ENCODE measurements at places on chromosomes 7 and 10.

GRCh38 chr7:113128031-113128430 lies 9.7 kb upstream of the SMIM30 start:
- DNase-seq = no peak

DNA sequence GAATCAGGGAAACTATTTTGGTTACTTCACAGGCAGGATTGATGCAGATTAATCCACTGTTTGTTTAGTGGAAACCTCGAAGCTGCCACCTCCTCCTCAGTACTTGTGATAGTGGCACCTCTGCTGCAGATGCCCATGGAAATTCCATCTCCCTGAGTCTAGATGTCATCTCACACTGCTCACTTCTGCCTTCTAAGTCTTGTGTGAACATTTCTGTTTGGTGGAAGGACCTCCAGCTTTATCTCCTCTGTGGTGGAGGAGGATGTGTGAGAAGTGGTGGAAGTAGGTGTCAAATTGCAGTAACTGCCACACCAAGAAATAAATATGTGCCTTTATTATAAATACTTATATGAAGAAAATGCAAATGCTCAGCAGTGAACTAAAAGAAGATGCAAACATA lies 25.8 kb upstream of the GPR141 start:
- DNase-seq = no peak

- DNase-seq = no peak
These were observed 19.0 kb downstream of the PRKAG2 start for GRCh38 chr7:151857866-151858450.

DNA sequence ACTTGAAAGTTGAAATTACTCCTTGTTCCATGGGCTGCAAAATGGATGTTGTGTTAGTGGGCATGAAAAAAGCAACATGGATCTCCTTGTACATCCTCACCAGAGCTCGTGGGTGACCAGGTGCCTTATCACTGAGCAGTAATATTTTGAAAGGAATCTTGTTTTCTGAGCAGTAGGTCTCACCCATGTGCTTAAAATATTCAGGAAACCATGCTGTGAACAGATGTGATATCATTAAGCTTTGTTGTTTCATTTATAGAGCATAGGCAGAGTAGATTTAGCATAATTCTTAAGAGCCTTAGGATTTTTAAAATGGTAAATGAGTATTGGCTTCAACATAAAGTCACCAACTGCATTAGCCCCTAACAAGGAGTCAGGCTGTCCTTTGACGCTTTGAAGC lies 316.6 kb downstream of the TYW1 start:
- DNase-seq = no peak

DNA sequence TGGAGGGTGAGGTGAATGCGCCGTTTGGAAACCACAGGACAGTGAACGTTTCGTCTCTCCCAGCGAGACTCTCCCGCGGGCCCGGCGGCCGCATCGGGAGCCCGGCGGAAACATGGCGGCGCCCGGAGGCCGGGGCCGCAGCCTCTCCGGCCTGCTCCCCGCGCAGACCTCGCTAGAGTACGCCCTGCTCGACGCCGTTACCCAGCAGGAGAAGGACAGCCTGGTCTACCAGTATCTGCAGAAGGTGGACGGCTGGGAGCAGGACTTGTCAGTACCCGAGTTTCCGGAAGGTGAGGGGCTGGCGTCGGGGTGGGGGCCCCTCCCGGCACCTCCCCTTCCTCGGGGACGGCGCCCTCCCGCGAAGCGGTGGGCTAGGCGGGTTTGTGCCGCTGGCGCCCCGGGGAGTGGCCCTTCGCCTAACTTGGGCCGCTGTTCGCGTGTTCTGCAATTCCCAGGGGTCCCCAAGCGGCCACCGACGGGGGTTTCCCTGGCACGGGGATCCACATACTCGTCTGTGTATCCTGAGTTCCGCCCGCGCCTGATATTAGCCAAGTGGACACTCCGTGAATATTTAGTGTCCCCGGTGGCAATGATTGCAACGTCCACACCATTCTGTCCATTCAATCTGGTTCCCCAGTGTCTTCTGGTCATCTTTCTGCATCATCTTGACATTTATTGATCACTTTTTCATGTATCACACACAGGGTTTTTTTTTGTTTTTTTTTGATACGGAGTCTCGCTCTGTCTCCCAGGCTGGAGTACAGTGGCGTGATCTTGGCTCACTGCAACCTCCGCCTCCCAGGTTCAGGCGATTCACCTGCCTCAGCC lies 514 bp downstream of the NHLRC2 start:
- peak; percentile 80 for DNase-seq
